ENCODE measurements at places on chromosomes 3 and 15.

DNA sequence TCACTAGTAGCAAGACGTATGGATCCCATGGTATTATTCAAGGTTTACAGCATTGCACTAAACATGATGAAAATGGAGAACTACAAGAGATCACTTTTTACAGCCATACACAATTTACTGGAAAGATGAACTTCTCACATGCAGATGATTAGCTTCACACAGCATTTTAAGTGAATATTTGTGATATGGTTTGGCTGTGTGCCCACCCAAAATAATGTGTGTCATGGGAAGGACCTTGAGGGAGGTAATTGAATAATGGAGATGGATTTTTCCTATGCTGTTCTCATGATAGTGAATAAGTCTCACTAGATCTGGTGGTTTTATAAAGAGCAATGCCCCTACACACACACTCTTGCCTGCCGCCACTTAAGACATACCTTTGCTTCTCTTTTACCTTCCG, 662.0 kb upstream of the CCDC54 start:
- no peak for DNase-seq

- no peak for DNase-seq
These were observed 7.7 kb downstream of the MAPKAPK3 start for GRCh38 chr3:50624634-50625033.

GRCh38 chr15:77550301-77551251, 82.1 kb downstream of the LINGO1 start:
- peak; percentile 89 for DNase-seq

GRCh38 chr3:66047311-66048050, 8.8 kb upstream of the MAGI1 start:
- no peak for DNase-seq

DNA sequence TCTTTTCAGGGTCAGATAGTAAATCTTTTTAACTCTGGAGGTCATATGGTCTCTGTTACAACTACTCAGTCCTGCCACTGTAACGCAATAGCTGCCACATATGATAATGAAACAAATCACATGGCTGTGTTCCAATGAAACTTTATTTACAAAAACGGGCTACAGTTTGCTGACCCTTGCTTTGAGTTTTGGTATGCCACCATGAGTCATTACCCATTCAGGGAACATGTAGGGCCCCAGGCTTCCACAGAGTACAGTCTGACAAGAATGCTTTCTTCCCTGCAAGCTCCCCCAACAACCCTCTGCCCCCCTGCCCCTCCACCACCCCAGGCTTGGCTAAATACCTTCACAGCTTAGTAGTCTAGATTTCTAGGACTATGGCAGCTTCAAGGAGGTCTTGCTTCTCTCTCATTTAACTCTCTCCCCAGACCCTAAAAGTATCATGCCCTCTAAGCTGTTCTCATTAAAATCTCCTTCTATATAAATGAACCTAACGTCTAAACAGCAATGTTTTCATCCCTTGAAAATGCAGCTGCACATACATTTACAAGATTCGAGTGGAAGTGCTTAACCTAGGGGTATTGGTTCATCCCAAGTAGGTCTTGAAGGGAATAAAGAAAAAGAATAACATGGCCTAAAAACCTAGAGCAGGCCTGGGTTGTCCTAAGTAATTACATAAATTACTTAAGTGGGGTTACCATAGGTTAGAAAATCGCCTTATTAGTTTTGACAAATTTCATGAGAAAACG, 117.8 kb upstream of the PRICKLE2 start:
- no peak for DNase-seq

GRCh38 chr3:121651684-121652083, 9.0 kb downstream of the HCLS1 start:
- no peak for DNase-seq

- DNase-seq: no peak
These were observed 77.0 kb upstream of the IL12A start for GRCh38 chr3:159911664-159912037.

GRCh38 chr3:117531078-117531767, 821.6 kb downstream of the TUSC7 start:
- DNase-seq: no peak

GRCh38 chr3:13785853-13786436, 93.9 kb downstream of the WNT7A start:
- DNase-seq: no peak

DNA sequence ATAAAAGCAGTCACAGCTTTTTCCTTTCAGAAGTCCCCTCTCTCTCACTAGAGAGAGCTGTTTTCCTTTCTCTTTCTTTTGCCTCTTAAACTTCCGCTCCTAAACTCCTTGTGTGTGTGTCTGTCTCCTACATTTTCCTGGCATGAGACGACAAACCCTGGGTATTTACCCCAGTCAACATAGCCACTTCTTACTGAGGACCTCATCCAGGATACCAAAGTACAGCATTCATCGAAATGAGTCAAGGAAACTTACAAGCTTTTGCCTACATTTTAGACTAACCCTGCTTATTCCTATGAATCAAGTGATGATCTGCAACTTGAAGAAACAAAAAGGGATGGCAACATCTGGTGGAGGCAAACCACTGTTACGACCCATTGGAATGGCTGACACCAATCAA, 16.7 kb downstream of the PATL2 start:
- DNase-seq: no peak

GRCh38 chr3:133890972-133891644, 4.6 kb downstream of the RAB6B start:
- DNase-seq: no peak

- DNase-seq: no peak
These were observed 3.6 kb downstream of the SLC51A start for GRCh38 chr3:196219970-196220311.

- DNase-seq: no peak
These were observed 123.8 kb downstream of the B3GALNT1 start for GRCh38 chr3:160981217-160981938.

GRCh38 chr3:101074518-101074917, 81.3 kb upstream of the ABI3BP start:
- no peak for DNase-seq

- no peak for DNase-seq
These were observed 20.8 kb downstream of the CDAN1 start for GRCh38 chr15:42716125-42716524.
